ENCODE measurements at places on chromosomes 2 and 18. TPM values are rescaled to one million over a fixed set of nuclear protein-coding genes. Genes with fewer than 3 reads are reported as not detected.

Gene ITPRIPL1
- 43.7 TPM for total RNA-seq

Gene STAT4
- total RNA-seq = 122 TPM

GRCh38 chr2:236257136-236257535, 7.1 kb downstream of the ASB18 start:
- H3K4me1 ChIP-seq = no peaks in the 10 kb centered on the region
- no peaks in the 10 kb centered on the region for H3K36me3 ChIP-seq
- DNase-seq = no peak
- no peak overlapping the region for H3K27ac ChIP-seq
- H3K4me3 ChIP-seq = no peak overlapping the region

GRCh38 chr2:69298261-69298660, 88.8 kb downstream of the GFPT1 start:
- peaks cover 28% of the 10 kb centered on the region for H3K27me3 ChIP-seq
- no peak for DNase-seq
- H3K36me3 ChIP-seq = no peaks in the 10 kb centered on the region

Measured in activated CD4-positive, alpha-beta memory T cell treated with anti-CD3 and anti-CD28 coated beads, Interleukin-2, amount 10 ng/mL, durations not matched to agents 7 days and 5 days (primary cell).